ENCODE measurements at places on chromosomes 4 and X. TPM values are rescaled to one million over a fixed set of nuclear protein-coding genes. Genes with fewer than 3 reads are reported as not detected.

The MAGEC2 gene
- not detected for total RNA-seq

The PPEF2 gene
- not detected for total RNA-seq

The UGT2B7 gene
- total RNA-seq, result 6.5 TPM

The PTPN13 gene
- total RNA-seq, result 38.0 TPM

The PHOX2B gene
- not detected for total RNA-seq

The HSFX4 gene
- total RNA-seq, result not detected

The SPATA4 gene
- not detected for total RNA-seq

The KLB gene
- total RNA-seq, result not detected

The GPRASP1 gene
- total RNA-seq, result 3.6 TPM

The ASB9 gene
- not detected for total RNA-seq

The TEX11 gene
- total RNA-seq, result not detected

The ADRA2C gene
- total RNA-seq, result 0.99 TPM

The IGSF1 gene
- 3.5 TPM for total RNA-seq

The FGF13 gene
- total RNA-seq, result not detected

The NHS gene
- 11.5 TPM for total RNA-seq

The PTTG2 gene
- total RNA-seq, result 0.45 TPM

The UGT2B11 gene
- total RNA-seq, result not detected

The ZNF157 gene
- 0.15 TPM for total RNA-seq

All from chondrocyte (in vitro differentiated cells).